Astrocyte (in vitro differentiated cells and primary cell): ENCODE measurements at places on chromosomes 6 and 20. TPM values are rescaled to one million over a fixed set of nuclear protein-coding genes. Genes with fewer than 3 reads are reported as not detected.
A peak's percentile ranks its signal among the peaks of the same experiment; 100 is the strongest.

Gene ZNF311
- total RNA-seq, result 1.2 and 1.7 TPM in 2 replicates

Gene MOG
- not detected in 2 replicates for total RNA-seq

GRCh38 chr6:89122625-89123024, 4.8 kb upstream of the SRSF12 start:
- H3K36me3 ChIP-seq, result no peaks in the 10 kb centered on the region
- no peaks in the 10 kb centered on the region for H3K4me1 ChIP-seq
- no peak overlapping the region for H3K27ac ChIP-seq
- H3K4me3 ChIP-seq, result no peak overlapping the region
- no peaks in the 10 kb centered on the region for H3K27me3 ChIP-seq
- DNase-seq, result no peak

- H3K4me1 ChIP-seq, result peaks cover 10% of the 10 kb centered on the region
- no peak for DNase-seq
- no peaks in the 10 kb centered on the region for H3K27me3 ChIP-seq
- H3K36me3 ChIP-seq, result peaks cover 6% of the 10 kb centered on the region
These were observed 164.2 kb upstream of the AKAP12 start for GRCh38 chr6:151075527-151075926.

Gene TCF15
- total RNA-seq, result not detected in 2 replicates

Gene NSFL1C
- 78.3 and 96.0 TPM in 2 replicates for total RNA-seq

Gene DNMT3B
- total RNA-seq, result 5.0 and 5.6 TPM in 2 replicates

Gene CTCFL
- total RNA-seq, result not detected in 2 replicates

- no peak overlapping the region for H3K27ac ChIP-seq
- H3K4me3 ChIP-seq, result no peak overlapping the region
- no peaks in the 10 kb centered on the region for H3K36me3 ChIP-seq
- no peaks in the 10 kb centered on the region for H3K27me3 ChIP-seq
These were observed 218.5 kb downstream of the TMEM242 start for GRCh38 chr6:157104803-157105202.

Gene JPH2
- 18.1 and 18.5 TPM in 2 replicates for total RNA-seq

Gene SLX4IP
- 4.7 and 5.3 TPM in 2 replicates for total RNA-seq

Gene LHFPL5
- total RNA-seq, result not detected in 2 replicates

DNA sequence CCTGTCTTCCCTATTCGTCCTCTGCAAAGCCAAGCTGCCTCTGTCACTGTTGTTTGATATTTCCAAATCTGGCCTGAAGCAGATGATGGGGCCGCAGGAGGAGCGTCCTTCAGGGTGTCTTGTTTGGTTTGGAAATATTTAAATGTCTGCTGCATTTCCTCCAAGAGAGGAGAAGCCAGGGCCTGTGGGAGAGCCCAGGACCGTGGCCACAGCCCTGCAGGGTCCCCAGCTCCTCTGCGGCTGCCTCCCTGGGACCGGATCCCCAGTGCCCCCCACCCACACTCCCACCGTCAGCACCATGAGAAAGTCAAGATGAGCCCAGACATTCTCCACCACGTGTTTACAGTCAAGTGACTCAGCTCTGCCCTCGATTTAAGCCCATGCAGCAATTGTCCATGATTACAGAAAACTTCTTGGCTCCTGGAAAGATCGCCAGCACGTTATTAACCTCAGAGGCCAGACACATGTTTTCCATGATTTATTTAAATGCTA, 18.2 kb downstream of the FOXF2 start:
- no peak overlapping the region for H3K4me3 ChIP-seq
- no peaks in the 10 kb centered on the region for H3K36me3 ChIP-seq
- H3K27ac ChIP-seq, result no peak overlapping the region
- DNase-seq, result no peak
- H3K4me1 ChIP-seq, result no peaks in the 10 kb centered on the region
- peaks cover 2% of the 10 kb centered on the region for H3K27me3 ChIP-seq

DNA sequence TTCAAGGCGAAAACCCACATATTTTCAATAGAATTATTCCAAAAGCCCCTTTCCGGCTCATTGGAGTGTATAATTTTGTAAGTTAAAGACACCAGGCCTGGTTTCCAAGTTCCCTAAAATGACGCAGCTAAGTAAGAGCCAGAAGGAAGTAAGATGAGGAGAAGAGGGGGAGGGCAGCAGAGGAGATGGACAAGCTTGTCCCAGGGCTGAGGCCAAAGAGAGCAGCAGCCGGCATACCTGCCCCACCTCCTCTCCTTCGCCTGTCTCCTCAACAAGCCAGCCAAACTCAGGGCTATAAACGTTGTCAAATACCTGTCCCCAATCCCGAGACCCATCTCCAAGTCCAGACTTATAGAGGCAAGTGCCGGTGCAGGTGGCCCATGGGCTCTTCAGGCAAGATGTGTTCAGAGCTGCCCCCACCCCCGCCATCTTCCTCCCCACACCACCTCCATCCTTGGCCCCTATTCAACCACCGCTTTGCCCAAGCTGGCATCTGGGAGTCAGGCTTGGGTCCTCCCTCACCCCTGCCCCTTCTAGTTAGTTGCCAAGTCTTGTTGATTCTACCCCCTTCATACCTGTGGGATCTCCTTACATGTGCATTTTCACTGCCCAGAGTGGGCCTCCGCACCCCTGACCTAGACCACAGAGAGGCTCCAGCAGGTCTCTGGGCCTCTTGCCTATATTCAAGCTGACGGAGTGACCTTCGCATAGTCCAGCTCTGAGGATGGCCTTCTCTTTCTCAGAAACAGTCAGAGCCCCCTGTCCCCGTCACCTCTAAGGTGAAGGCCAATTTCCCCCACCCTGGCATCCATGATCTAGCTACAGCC, 75.7 kb upstream of the SIRPA start:
- DNase-seq, result no peak
- H3K4me3 ChIP-seq, result no peak overlapping the region
- peaks cover 31% of the 10 kb centered on the region for H3K4me1 ChIP-seq
- no peaks in the 10 kb centered on the region for H3K36me3 ChIP-seq
- no peaks in the 10 kb centered on the region for H3K27me3 ChIP-seq

Gene OPN5
- not detected in 2 replicates for total RNA-seq

Gene ELOVL4
- total RNA-seq, result 10.0 and 10.4 TPM in 2 replicates

Gene SMLR1
- not detected in 2 replicates for total RNA-seq

GRCh38 chr6:43817192-43817591, 47.2 kb downstream of the VEGFA start:
- H3K27me3 ChIP-seq, result peaks cover 12% of the 10 kb centered on the region
- no peak overlapping the region for H3K27ac ChIP-seq
- H3K4me1 ChIP-seq, result no peaks in the 10 kb centered on the region
- no peak for DNase-seq
- no peak overlapping the region for H3K4me3 ChIP-seq
- no peaks in the 10 kb centered on the region for H3K36me3 ChIP-seq

DNA sequence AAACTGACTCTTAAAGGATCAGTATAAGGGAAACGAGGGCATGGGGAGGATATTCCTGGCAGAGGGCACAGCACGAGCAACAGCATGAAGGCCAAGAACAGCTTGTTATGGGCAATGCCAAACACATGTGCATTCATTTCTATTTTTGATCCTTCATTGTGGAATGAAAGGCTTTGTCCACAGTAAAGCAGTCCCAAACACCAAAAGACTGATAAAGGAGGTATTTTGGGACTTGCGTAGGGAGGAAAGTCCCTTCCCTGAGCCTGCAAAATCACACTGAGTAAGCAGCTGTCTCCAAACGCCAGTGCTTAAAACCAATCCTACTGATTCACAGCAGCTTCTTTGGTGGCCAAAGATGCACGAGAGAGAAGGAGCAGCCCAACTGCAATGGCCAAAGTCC, 138.2 kb downstream of the UNC5CL start:
- no peak overlapping the region for H3K27ac ChIP-seq
- no peak overlapping the region for H3K4me3 ChIP-seq
- H3K27me3 ChIP-seq, result no peaks in the 10 kb centered on the region
- no peaks in the 10 kb centered on the region for H3K4me1 ChIP-seq
- DNase-seq, result no peak
- no peaks in the 10 kb centered on the region for H3K36me3 ChIP-seq

Gene TAF4
- 11.8 and 12.6 TPM in 2 replicates for total RNA-seq

Gene CST5
- total RNA-seq, result 0.41 and 0.50 TPM in 2 replicates

GRCh38 chr6:65569505-65569904, 137.5 kb downstream of the EYS start:
- no peaks in the 10 kb centered on the region for H3K36me3 ChIP-seq
- no peak overlapping the region for H3K27ac ChIP-seq
- H3K4me1 ChIP-seq, result no peaks in the 10 kb centered on the region
- no peak for DNase-seq
- no peak overlapping the region for H3K4me3 ChIP-seq
- H3K27me3 ChIP-seq, result no peaks in the 10 kb centered on the region

Gene CASP8AP2
- 12.1 and 12.6 TPM in 2 replicates for total RNA-seq

Gene OR2B6
- total RNA-seq, result not detected in 2 replicates

Gene PNLDC1
- 0.11 TPM in 1 of 2 replicates, not detected in the other for total RNA-seq

- no peak for DNase-seq
- no peaks in the 10 kb centered on the region for H3K27me3 ChIP-seq
- H3K27ac ChIP-seq, result no peak overlapping the region
- no peaks in the 10 kb centered on the region for H3K36me3 ChIP-seq
These were observed 51.1 kb downstream of the MYO6 start for GRCh38 chr6:75800133-75800532.

- H3K27me3 ChIP-seq, result no peaks in the 10 kb centered on the region
- no peak overlapping the region for H3K4me3 ChIP-seq
- H3K36me3 ChIP-seq, result no peaks in the 10 kb centered on the region
- no peaks in the 10 kb centered on the region for H3K4me1 ChIP-seq
- no peak overlapping the region for H3K27ac ChIP-seq
These were observed 87.6 kb upstream of the FRMD1 start for GRCh38 chr6:168166627-168167026.

Gene TFAP2D
- total RNA-seq, result not detected in 2 replicates

Gene THBD
- total RNA-seq, result 14.2 and 22.7 TPM in 2 replicates

GRCh38 chr20:56418385-56418861, 6.4 kb downstream of the CASS4 start:
- no peak overlapping the region for H3K4me3 ChIP-seq
- H3K4me1 ChIP-seq, result peaks cover 58% of the 10 kb centered on the region
- H3K27me3 ChIP-seq, result no peaks in the 10 kb centered on the region
- peak overlapping the region; percentile 73 for H3K27ac ChIP-seq
- DNase-seq, result no peak
- H3K36me3 ChIP-seq, result no peaks in the 10 kb centered on the region

Gene CASS4
- 2.3 and 2.5 TPM in 2 replicates for total RNA-seq

GRCh38 chr6:139091826-139092225, 43.1 kb upstream of the HECA start:
- H3K4me3 ChIP-seq, result no peak overlapping the region
- no peak overlapping the region for H3K27ac ChIP-seq
- no peaks in the 10 kb centered on the region for H3K36me3 ChIP-seq
- no peaks in the 10 kb centered on the region for H3K4me1 ChIP-seq

GRCh38 chr20:7189231-7189630, 421.7 kb downstream of the BMP2 start:
- no peak overlapping the region for H3K27ac ChIP-seq
- no peak overlapping the region for H3K4me3 ChIP-seq
- DNase-seq, result no peak
- no peaks in the 10 kb centered on the region for H3K4me1 ChIP-seq
- H3K27me3 ChIP-seq, result no peaks in the 10 kb centered on the region

GRCh38 chr6:6689400-6690143, 101.1 kb downstream of the LY86 start:
- H3K4me3 ChIP-seq, result no peak overlapping the region
- H3K4me1 ChIP-seq, result peaks cover 8% of the 10 kb centered on the region
- H3K27me3 ChIP-seq, result no peaks in the 10 kb centered on the region

- H3K36me3 ChIP-seq, result peaks cover 67% of the 10 kb centered on the region
- no peak for DNase-seq
- no peaks in the 10 kb centered on the region for H3K4me1 ChIP-seq
- no peak overlapping the region for H3K4me3 ChIP-seq
- no peaks in the 10 kb centered on the region for H3K27me3 ChIP-seq
These were observed 25.1 kb downstream of the BRPF3 start for GRCh38 chr6:36221674-36222073.

Gene E2F1
- total RNA-seq, result 1.6 and 2.3 TPM in 2 replicates
